Thyroid gland (tissue), 4 donors: ENCODE measurements at places on chromosomes 13 and 19. TPM values are rescaled to one million over a fixed set of nuclear protein-coding genes. Genes with fewer than 3 reads are reported as not detected.

GRCh38 chr13:110367620-110368019 is 60.5 kb downstream of the COL4A2 start:
- DNase-seq: no peak

The GFY gene
- not detected for total RNA-seq

DNA sequence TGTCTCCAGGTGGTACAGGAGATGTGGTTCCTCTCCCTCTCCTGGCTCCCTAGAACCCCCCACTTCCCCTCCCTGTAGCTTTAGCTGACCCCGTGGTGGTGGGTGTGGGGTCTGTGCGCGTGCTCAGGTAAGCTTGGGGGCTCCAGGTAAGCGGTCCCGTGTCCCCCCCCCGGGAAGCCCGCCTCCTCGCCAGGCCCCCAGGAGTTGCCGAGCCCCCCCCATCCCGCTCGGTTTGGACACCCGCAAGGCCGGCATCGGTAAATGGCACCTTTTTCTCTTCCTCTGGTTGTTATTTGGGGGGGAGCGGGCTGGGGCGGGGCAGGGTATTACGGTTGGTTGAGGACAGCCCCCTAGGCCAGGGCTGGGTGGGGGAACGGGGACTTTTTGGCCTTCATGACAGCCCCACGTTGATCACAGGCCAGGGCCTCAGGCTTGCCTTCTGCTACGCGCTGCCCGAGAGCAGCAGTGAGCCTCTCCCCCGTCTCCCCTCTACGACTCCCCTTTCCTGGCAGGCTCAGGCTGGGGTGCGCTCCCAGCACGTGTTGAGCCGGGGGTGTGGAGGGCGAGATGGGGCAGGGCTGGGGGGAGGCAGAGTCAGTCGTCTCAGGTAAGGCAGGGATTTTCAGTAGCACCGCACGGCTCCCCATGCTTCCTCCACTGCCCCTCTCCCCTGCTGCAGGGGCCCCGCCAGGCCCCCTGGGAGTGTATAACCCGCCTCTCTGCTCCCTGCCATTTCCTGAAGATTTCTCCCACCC is 10.7 kb upstream of the LIN7B start:
- DNase-seq: no peak

The CYP2A7 gene
- total RNA-seq: not detected

DNA sequence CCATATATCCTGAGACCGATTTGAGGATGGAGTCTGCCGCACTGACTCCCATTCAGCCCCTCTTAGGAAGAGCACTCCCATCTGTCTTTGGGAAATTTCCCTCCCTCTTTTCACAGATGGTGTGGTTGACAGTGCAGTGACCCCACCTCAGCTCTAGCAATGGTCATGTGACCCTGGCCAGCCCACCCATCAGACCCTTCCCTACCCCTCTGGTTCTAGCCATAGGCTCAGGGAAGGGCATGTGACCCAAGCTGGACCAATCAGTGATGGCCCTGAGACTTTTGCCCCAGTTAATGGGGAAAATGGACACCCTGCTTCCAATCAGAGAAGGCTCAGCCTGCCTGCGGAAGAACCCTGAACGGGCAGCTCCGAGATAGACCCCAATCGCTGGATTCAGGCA is 26.3 kb downstream of the IL12RB1 start:
- no peak for DNase-seq

DNA sequence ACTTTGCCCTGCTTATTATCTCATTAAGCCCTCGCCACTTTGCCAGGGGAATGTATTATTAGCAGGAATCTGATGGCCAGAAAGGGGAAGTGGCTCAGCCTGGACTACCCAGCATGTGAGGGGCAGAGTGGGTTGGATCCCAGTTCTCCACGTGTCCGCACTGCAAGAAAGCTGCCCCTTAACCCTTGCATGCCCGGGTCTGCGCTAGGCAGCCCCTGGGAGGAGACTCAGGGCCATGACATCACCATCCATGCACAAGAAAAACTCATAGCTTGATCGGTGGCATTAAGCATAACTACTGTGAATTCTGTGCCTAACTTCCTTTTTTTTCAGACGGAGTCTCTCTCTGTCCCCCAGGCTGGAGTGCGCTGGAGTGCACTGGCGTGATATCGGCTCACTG is 8.9 kb downstream of the CACNG8 start:
- no peak for DNase-seq

GRCh38 chr13:76735641-76736040 is 150.6 kb downstream of the KCTD12 start:
- no peak for DNase-seq

DNA sequence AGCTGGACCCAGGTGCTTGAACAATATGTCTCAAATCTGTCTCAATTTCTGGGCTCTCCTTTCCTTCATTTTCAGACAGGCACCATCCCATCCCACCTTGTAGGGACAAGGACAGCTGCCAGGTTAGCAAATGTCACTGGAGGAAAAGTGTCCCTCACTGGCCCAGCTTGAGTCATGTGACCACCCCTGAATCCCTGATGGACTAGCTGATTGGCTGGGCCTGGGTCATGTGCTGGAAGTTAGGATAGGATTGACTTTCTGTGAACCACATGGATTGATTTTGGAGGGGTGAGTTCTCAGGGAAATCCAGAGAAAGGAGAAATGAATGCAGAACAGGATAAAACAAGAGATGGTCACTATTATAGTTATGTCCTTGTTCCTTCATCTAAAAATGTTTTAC is 28.2 kb upstream of the FXYD3 start:
- DNase-seq: no peak
